ENCODE measurements at places on chromosomes 7 and 10. TPM values are rescaled to one million over a fixed set of nuclear protein-coding genes. Genes with fewer than 3 reads are reported as not detected.

DNA sequence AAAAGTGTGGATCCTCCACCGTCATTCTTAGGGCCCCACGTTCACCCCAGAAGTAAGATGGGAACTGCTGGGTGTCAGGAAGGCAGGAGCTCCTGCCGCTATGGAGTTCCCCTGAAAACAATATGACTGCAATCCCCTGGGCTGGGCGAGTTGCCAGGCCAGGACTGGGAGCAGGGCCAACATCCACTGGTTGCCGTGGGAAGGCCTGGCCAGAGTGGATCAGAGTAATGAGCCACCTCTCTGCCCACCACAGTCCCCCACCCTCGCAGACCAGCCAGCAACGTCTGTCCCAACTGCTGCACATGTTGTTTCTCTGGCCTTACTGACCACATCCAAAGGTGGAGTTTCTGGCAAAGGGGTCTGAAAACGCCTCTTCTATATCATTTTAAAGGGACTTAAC is 86.6 kb downstream of the STRA8 start:
- peak; percentile 11 for DNase-seq

GRCh38 chr7:92731335-92732063 is 104.9 kb downstream of the CDK6 start:
- DNase-seq: no peak

GRCh38 chr10:16856567-16856966 is 39.3 kb upstream of the RSU1 start:
- DNase-seq: no peak

DNA sequence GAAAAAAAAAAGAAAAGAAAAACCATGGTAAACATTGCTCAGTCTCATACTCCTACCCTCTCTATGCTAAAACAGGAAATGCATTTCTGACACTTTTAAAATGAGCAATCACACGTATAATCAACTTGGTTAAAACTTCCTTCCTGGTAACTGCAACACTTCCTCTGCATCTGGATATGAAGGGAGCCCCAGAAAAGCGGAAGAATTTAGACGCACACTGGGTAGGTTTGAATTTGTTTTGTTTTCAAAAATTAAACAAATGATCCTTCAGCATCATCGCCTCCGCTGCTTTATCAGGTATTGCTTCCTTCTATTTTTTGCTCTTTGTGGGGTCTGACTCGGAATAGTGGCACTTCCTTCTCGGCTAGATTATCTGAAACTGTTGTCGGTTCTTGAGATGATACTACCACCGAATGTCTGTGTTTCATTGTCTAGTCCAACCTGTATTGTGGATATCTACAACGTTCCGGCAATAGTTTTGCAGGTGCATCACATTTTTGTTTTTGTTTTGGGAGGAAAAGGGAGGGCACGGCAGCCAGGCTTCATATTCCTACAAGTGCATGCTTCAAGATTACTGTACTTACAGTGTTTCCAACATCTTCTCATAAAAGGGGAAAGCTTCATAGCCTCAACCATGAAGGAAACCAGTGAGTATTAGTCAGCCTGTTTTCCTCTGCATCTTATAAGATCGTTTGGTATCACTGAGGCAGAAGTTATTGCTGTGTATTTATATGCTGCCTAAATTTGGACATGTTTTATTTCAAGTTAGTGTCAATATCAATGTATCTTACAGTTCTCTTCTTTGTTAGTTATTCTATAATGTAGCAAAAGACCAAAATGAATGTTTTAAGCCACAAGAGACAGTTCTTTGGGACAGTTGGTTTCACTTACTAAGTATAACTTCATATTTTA is at the start of gene PIK3CG:
TSS of gene PIK3CG (plus strand) at position 153 of the 912 bp plus-strand sequence. CDS start 2,280 bp downstream, outside the sequence.
- DNase-seq: no peak

GRCh38 chr10:93437086-93437945 is 44.8 kb downstream of the MYOF start:
- DNase-seq: peak; percentile 92

DNA sequence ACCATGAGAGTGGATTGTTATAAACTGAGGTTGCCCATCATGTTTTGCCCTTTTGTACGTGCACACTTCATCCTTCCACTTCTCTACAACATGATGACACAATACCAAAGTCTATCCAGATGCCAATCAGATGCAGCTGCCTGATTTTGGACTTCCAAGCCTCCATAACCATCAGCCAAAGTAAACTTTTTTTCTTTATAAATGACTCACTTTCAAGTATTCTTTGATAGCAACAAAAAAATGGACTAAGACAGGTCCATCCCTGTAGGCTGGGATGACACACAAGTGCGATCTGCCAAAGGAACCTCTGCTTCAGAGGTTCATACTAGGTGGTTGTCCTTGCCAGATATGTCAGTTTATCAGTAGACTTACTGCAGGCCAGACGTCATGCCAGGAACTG is 320.2 kb upstream of the FZD1 start:
- no peak for DNase-seq

DNA sequence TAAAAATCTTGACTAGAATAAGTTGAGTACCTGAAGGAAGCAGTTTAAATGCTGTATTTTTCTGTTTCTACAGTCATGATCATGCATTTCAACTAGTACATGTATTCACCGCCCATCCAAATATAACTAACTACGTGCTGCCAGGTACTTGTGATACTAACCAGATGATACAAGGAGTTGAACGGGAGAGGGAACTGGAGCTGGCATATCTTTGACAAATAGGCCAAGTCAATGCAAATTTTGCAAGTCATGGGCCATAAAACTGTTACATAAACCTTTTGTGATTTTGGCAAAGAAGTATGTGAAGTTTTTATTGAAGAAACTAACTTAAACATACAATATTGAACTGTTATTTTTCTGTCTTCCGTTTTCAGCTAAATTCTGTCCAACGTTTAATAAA is 14.5 kb downstream of the NUP42 start:
- DNase-seq: no peak

GRCh38 chr10:65950075-65950474 is 975.8 kb upstream of the LRRTM3 start:
- no peak for DNase-seq

DNA sequence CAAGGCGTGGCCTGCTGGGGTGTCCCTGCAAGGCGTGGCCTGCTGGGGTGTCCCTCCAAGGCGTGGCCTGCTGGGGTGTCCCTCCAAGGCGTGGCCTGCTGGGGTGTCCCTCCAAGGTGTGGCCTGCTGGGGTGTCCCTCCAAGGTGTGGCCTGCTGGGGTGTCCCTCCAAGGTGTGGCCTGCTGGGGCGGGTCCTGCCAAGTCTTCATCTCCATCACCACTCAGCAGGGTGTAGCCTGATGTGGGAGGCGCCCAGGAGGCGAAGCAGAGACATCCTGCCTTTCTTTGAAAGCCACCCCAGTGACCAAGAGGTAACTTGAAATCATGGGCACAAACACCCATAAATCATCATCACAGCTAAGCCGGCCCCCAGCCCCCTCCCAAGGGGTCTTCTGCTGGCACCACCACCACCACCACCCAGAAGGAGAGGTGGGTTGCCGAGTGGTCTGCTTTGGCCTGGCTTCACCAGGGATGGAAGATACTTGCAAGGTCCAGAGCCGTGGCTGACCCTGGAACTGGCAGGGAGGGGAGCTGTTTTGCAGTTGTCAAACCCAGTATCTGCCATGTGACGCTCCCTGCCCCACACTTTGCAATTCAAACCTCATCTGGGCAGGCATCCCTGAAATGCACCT is 190.6 kb downstream of the EBF3 start:
- DNase-seq: no peak

GRCh38 chr10:114879541-114880158 is 58.1 kb downstream of the FHIP2A start:
- DNase-seq: no peak

- no peak for DNase-seq
Observed at GRCh38 chr7:24764972-24765744, 7.9 kb upstream of the GSDME start.

DNA sequence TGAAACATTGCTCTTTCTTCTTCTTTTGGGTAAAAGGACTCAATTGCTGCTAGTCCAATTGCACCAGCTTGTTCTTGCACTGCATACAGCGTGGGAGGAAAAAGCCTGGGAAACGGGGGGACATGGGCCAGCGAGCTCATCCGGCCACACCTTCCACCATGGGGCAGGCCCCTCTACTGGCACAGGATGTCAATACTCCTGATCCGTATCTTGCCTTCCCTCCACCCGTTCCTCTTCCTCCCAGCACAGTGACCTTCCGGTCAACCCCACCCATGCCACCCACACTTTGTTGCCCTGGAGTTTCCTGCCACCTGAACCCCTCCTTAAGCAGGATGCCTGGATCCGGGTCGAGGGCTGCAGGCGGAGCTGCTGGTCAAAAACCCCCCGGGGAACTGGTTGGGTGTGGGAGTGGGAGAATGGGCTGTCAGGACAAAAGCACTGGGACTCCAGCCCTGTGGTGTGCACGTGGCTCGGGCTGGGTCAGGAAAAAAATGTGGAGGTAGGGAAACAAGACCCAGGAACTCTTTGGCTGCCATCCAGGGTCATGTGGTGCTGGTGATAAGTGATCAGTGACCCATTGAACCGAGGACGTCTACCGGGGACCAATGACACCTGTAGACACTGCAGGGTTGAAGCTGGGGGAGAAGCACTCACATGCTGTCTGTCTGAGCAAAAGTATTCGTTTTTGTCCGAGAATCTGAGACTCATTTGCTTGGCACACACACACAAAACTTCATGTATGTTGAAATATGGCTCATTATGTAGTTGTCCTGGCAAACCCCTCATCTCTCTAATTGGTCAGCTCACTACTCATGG is 8.1 kb downstream of the IL2RA start:
- peak; percentile 23 for DNase-seq

Gene SORBS1
- 35.1 TPM for polyA plus RNA-seq

Gene SRGN
- polyA plus RNA-seq: 10.2 TPM

Gene CACNA2D1
- polyA plus RNA-seq: 27.3 TPM

Gene SLC18A3
- not detected for polyA plus RNA-seq

Gene CLDN12
- polyA plus RNA-seq: 56.7 TPM

Gene NYAP1
- polyA plus RNA-seq: 2.4 TPM

Gene CYP2E1
- 2.4 TPM for polyA plus RNA-seq

Gene UCN3
- 0.38 TPM for polyA plus RNA-seq

Gene CDK6
- polyA plus RNA-seq: 40.0 TPM

Gene FOXI2
- 1.4 TPM for polyA plus RNA-seq

Gene AKR1D1
- polyA plus RNA-seq: 0.34 TPM

Gene SNX8
- 44.3 TPM for polyA plus RNA-seq

Gene FFAR4
- 0.03 TPM for polyA plus RNA-seq

Gene TMEM140
- 37.2 TPM for polyA plus RNA-seq
